ENCODE measurements at places on chromosomes 4 and X.

GRCh38 chrX:80282535-80282934 lies 137.7 kb upstream of the TENT5D start:
- no peak for DNase-seq

GRCh38 chrX:65582450-65583082 lies 48.0 kb upstream of the LAS1L start:
- no peak for DNase-seq

- no peak for DNase-seq
These were observed 131.7 kb downstream of the EPHA5 start for GRCh38 chr4:65538571-65538970.

DNA sequence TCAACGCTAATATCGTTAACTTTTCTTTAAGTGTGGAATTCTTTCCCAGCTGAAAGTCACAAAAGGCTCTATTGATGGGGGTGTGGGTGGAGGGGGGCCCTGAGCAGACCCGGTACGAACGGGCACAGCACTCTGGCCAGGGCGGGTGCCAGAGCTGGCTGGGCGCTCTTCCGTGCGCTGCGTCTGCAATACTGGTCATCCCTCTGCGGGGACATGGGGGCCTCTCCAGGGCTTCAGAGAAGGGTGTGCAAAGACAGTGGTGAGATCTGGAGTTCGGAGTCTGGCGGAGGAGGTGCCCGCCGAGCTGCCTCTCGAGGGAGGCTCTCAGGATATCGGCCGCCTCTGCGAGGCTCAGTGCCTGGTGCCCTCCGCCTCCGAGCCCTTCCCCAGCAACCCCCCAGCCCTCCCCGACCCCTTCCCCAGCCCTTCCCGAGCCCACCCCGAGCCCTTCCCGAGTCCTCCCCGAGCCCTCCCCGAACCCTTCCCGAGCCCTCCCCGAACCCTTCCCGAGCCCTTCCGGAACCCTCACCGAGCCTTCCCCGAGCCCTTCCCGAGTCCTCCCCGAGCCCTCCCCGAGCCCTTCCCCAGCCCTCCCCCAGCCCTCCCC lies 34.3 kb downstream of the FGFRL1 start:
- no peak for DNase-seq

- no peak for DNase-seq
These were observed 17.1 kb downstream of the DAPP1 start for GRCh38 chr4:99833756-99834155.

DNA sequence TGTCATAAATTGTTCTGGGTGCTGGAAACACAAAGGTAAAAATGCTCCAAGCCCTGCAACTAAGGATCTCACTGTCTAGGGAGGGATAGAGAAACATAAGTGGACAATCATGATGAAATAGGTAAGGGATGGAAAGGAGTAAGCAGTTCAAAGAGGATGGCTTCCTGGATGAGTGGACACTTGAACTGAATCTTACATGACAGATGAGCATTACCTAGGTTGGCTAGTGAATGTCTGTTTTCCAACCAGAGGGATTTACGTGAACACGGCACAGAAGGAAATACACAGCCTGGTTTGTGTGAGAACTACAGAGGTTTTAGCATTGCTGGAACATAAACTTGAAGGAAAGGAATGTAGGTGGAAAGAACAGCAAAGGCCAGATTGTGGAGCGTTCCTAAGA lies 150.2 kb upstream of the GALNT7 start:
- DNase-seq, result no peak

- DNase-seq, result no peak
These were observed 57.0 kb upstream of the GIMD1 start for GRCh38 chr4:106425576-106425975.

DNA sequence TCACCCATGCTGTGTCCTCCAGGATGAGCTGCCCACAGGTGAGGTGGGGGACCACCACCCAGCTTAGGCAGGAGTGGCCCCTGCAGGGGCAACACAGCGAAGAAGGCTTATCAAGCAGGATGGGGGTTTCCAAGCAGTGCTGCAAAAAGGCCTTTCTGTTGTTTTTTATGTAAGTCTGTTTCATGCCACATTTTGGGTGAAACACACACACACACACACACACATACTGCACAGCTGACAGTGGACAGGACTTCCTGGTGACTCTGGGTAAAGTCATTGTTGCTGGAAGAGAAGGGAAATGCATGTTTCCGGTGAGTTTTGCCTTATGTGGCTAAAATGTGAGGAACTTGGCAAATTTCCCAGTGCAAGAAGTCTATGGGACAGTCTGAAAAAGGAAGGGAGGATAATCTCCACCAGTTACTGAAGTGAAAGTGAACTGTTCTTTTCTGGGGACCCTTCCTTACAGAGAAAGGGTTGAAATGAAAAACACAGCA lies 119.2 kb downstream of the IRF2 start:
- no peak for DNase-seq

DNA sequence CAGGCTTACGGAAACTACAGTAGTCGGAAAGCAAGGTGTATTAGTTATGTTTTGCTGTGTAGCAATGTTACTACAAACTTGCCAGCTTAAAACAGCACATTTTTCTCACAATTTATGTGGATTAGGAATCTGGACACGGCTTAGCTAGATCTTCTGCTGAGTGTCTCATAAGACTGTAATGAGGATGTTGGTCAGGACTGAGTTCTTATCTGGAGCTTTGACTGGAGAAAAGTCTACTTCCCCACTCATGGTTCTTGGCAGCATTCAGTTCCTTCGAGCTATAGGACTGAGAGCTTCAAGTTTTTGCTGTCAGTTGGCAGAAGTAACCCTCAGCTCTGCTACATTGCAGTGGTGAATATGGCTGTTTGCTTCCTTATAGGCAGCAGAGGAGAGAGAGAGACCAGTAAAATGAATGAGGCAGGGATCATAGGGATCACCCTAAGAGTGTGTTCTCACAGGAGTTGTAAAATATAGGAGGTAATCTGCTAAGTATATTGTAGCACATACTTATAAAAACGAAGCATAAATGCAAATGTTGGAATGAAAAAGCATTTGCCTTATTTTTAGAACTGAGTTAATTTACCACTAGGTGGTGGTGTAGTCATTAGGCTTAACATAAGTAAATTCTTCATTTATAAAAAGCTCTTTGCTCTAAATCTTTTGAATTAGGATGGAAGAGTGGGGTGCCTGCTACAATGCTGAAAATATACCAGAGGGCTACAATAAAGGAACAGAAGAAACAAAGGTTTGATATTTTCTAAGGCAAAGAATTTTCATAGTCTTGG lies 38.6 kb downstream of the ALG13 start:
- DNase-seq, result no peak

GRCh38 chr4:2937146-2937857 lies 25.9 kb downstream of the NOP14 start:
- no peak for DNase-seq

- DNase-seq, result no peak
These were observed 7.9 kb downstream of the OGT start for GRCh38 chrX:71540801-71541200.

DNA sequence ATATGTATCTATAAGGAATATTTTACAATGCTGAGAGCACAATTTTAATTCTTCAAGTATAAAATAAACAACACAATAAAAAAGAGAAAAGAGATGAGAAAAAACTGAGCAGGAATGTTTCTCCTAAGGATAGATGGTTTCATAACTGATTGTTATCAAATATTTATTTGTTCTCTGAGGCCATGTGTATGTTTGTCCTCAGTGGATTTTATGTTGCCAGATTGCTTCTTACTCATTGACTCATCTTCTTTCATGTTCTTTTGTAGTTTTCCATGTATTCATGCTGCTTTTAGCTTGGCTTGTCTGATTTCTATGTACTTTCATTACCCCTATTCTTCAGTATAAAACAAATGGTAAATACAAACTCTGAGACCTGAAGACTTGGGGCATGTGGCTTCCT lies 41.2 kb downstream of the NPY5R start:
- DNase-seq, result no peak

DNA sequence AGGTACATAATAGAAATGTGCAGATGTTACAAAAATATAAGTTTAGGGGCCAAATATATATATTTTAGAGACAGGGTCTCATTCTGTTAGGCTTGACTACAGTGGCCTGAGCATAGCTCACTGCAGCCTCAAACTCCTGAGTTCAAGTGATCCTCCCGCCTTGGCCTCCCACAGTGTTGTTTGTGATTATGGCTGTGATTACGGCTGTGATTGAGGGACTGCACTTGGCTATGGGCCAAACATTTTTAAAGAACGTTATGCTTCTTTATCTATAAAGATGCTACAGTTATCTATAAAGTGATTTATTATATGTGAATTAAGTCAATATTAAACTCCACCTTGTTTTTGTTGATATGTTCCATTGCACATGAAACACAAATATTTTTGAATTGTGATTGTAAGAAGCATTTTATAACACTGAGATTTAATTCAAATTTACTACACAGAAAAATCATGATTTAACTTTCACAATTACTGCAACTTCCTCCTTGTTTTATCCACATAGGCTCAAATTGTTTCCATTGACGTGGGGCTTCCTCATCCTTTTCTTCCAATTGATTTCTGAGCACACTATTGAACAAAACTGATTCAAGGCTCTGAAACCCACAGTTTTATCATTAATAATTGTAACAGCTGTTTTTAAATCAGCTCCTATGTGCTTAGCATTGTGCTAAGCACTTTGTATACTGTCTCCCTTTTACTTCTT lies 68.4 kb upstream of the BMPR1B start:
- no peak for DNase-seq

GRCh38 chr4:177271091-177271490 lies 38.6 kb upstream of the NEIL3 start:
- no peak for DNase-seq

DNA sequence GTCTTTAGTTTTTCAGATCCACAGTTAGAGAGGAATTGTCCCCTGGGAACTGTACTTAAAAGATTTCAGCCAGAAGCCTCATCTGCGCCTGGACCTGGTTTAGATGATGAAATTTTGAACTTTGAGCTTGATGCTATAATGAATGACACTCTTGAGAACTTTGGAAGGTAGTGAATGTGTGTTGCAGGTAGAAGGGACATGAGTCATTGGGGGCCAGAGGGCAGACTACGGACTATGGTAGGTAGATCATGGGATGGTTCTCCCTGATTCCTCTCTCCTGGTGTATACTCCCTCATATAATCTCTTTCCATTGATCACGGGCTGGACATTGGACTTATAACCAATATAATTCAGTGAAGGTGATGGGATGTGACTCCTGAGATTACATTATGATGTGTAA lies 38.9 kb upstream of the GLRA3 start:
- no peak for DNase-seq

GRCh38 chr4:138951764-138952163 lies 63.8 kb upstream of the NOCT start:
- DNase-seq, result no peak

DNA sequence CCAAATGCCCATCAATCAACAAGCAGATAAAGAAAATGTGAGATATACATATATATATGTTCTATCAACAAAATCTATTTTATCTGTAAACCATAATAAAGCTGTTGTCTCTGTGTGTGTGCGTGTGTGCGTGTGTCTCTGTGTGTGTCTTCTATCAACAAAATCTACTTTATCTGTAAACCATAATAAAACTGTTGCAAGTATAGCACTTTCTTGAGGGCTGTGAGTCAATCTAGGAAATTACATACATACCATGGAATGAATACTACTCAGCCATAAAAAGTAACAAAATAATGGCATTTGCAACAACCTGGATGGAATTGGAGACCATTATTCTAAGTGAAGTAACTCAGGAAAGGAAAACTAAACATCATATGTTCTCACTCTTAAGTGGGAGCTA lies 12.5 kb upstream of the PLK4 start:
- no peak for DNase-seq

DNA sequence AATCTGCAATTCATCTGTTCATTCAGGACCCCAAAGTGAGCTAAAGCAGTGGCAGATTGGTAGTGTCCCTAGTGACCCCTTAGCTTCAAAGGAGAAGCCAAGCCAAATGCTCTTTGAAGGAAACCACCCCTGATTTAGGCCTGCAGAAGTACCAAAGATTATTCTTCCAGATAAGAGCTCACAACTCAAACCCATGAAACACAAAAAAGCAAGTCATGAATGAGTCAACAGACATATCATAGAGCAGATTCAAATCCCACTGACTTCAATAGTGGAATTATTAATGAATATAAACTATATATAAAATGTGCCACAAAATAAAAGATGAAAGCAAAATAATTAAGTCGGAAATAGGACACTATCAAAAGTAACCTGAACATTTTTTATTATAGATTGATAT lies 197.6 kb downstream of the SCFD2 start:
- no peak for DNase-seq

GRCh38 chr4:87390551-87390890 lies 467 bp downstream of the HSD17B11 start:
- DNase-seq, result no peak

- no peak for DNase-seq
These were observed 68.5 kb downstream of the GALNT7 start for GRCh38 chr4:173237152-173237551.

- no peak for DNase-seq
These were observed 218.9 kb downstream of the FBXW7 start for GRCh38 chr4:152316969-152317368.

DNA sequence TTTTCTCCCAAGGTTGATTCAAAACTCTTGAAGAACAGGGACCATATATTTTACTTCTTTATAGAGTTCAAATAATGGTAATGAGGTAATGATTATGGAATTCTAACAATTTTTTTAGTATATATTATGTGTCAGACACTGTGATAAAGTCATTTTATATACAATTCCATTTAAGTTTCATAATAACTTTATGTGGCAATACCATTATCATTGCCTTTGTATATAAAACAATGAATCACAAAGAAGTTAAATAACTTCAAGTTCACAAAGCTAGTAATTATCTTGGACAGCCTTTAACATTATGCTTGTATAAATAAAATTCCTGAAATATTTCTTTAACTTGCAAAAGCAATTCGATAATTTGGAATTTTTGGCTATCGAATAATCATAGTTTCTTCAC lies 20.6 kb downstream of the MAGEC1 start:
- no peak for DNase-seq

DNA sequence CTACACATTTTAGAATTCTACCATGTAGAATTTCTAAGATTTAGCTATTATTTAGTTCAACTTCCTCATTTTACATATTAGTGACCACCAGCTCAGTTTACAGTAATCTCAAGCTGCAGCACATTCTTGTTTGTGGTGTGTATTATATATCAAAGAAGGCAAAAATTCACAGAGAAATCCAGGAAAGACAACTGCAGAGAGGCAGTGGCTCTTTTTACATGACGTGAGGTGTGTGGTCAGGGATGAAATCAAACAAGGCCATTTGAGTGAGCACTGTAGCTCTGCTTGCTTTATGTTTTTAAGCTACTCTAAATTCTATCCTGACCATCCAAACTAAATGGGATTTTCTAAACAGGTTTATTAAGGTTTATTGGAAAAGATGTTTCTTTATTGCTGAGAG lies 71.1 kb downstream of the COL25A1 start:
- no peak for DNase-seq

- DNase-seq, result no peak
These were observed 14.5 kb downstream of the TMEM131L start for GRCh38 chr4:153480704-153481103.

DNA sequence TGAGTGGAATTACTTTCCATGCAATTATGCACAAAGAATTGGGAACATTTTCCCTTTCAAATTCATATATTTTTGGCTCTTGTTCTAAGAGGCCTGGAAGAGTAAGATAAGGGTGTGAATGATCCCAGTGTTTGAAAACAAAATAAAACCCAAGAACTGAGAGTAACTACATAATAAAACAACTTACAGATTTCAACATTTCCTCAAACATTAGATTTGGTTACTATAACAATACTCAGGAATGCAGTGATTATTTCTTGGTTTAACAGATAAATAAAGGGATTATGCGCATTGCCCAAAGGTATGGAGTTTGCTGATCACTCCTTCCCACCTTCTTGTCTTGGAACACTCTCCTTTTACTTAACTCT lies 292.5 kb downstream of the CAMK2D start:
- no peak for DNase-seq
